ENCODE measurements at places on chromosomes 16 and 17.

GRCh38 chr17:35947156-35947585 lies 3.7 kb upstream of the LYZL6 start:
- no peak for DNase-seq

DNA sequence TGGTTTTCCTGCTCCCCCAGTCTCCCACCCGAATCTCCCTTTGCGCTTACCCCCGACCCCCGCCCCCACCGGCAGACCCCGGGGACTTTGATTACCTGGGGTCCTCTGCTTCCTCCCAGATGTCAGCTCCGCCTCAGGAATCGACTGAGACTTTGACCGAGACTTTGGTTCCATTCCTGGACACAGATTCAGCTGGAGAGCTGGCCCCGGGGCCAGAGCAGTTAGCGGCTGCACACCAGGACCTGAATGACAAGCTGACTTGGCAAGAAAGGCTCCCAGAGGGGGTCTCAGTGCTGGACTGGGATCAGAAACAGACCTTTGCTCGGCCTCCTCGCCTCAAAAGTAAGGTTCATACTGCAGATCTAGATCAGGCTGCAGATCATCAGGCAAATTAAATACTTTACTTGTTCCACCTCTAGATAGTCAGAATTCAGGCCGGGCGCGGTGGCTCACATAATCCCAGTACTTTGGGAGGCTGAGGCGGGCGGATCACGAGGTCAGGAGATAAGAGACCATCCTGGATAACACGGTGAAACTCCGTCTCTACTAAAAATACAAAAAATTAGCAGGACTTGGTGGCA lies 60.3 kb upstream of the FBXO47 start:
- DNase-seq: no peak

DNA sequence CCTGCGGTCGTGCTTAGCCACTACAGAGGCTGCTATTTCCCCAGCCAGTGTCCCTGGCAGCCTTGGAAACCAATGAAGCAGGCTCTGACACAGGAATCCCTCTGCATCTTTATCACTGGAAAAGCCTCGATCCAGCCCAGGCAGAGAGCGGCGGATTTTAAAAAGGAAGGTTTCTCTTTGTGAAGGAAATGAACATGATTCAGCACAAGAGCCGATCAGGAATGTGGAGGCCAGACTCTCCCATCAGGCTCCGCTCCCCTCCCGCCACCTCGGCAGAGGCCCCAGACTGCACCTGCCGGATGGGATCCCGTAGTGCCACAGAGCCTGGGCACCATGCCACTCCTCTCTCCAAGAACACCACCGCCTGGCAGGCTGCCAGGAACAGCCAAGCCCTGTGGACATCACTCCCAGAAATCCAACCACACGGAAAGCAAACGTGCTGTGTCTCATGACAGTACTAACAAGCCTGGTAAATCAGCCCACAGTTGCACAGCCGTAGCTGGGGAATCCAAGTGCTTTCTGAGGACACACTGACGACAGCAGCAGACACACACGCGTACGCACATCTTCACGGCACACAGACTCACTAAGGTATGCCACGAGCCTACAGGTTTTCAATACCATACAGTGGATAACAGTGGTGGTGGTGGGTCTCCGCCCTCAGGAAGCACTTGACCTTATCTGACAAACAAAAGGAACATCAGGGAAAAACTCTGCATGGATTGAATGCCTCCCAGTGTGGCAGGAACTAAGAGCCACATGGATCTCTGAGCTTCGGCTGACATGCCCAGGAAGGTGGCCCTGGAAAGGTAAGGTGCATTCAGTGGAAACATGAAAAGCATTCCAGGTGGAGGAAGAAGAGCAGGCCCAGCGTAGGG lies 5.4 kb downstream of the LRRC75A start:
- DNase-seq: peak; percentile 28

DNA sequence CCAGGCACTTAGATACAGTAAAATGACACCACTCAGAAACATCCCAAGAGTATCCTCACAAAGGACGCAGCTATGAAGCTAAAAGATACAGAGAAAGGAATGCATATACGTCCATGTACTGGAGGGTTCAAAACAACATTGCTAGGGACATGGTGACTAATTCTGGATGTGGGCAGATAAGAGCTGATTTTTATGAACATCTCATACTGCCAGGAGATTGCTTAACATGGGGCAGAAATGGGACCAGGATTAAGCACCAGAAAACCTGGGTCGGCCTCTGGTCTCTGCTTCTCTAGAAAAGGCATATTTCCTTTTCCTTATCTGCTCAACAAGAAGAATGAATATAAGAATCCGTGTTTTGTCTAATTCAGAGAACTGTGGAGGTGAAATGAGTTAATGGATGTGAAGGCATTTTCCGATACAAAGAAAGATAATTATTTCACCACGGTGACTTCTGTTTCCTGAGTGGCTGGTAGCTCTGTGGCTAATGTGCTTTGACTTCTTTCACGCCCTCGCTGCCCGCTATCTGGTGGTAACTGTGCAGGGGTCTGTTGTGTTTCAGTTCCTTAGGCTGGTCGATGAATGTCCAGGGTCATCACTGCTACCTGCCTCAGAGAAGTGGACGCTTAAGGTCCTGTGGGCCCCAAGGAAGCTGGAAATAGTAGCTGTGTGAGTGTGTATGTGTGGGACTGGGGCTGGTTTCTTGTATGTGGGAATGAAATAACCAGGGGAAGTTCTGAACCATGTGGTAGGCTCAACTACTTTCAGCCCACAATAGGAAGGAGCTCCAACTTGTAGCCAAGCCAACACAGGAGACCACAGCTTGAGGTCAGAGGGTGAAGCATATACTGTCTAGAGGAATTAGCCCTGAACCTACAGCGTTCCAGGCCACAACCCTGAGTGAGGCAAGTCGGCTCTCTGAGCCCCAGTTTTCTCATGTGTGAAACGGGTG lies 15.8 kb upstream of the CCL5 start:
- no peak for DNase-seq

DNA sequence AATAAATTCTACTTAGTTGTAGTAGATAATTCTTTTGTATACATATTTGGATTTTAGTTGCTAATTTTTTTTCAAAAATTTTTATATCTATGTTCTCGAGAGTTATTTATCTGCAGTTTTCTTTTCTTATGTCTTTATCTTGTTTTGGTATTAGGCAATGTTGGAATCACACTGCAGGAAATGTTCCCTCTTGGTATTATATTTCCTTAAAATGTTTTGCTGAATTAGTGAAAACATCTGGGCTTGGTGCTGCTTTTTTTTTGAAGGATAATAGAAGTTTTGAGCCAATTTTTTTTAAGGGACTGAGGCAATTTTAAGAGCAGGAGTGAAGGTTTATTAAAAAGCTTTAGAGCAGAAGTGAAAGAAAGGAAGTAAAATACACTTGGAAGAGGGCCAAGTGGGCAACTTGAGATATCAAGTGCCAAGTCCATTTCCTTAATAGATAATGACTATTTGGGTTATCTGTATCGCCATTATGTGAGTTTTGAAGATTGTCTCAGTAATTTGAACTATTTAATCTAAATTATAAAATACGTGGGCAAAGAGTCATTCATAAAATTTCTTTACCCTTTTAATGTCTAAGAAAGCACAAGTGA lies 1390.1 kb upstream of the CDH8 start:
- DNase-seq: no peak

GRCh38 chr17:50165066-50165465 lies 739 bp upstream of the SGCA start:
- no peak for DNase-seq

- no peak for DNase-seq
Observed at GRCh38 chr16:46997844-46998243, 24.4 kb upstream of the DNAJA2 start.

- DNase-seq: no peak
Observed at GRCh38 chr16:89341279-89341678, 123.8 kb downstream of the ZNF778 start.

DNA sequence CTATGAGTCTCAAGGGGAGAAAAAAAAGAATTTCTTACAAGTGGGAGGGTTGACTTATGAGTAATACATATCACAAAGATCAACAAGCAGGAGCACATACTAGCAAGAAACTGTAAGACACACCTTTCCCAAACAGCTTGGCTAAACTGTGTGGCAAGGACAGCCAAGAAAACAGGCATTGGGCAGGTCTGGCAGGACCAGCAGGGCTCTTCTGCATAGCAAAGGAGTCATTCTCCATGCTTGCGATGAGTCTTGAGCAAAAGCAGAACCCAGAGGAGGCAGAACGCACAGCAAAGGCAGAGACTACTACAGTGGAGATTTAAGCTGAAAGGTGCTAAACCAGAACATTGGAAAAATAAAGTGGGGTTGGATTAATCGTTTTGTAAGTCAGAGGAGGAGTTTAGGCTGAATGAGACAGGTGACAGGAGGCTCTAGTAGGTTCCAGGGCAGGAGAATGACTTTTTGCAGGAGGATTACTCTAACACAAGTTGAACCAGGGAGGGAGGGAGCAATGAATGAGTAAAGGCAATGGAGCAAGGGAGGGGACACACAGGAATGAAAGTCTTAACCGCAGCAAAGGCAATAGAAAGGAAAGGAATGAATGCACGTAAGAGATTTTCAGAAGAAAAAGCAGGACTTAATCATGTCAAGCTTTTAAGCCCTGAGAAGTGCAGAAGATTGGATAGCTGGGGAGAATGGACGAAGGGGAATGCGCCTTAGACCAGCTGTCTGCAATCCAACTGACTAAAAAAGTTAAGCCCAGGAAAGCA lies 2.7 kb downstream of the N4BP1 start:
- no peak for DNase-seq

- DNase-seq: no peak
Observed at GRCh38 chr16:53053967-53054669, 673 bp upstream of the CHD9 start.

DNA sequence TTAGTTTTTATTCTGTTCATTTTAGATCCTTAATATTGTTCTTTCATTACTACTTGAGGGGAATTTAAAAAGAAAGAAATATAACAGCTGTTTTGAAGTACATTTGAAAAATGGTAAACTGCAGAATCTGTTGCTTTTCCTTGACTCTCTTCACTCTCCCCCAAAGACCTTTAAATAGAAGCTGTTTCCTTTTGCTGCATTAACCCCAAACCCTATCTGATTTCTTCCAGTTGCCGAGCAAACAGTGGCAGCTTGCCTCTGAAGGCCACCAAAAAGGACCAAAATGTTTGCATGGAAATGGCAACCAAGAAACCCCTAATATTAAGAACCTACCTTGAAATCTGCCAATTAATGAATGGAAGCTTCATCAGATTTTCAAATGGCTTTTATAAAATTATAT lies 37.1 kb downstream of the PRKCA start:
- no peak for DNase-seq

DNA sequence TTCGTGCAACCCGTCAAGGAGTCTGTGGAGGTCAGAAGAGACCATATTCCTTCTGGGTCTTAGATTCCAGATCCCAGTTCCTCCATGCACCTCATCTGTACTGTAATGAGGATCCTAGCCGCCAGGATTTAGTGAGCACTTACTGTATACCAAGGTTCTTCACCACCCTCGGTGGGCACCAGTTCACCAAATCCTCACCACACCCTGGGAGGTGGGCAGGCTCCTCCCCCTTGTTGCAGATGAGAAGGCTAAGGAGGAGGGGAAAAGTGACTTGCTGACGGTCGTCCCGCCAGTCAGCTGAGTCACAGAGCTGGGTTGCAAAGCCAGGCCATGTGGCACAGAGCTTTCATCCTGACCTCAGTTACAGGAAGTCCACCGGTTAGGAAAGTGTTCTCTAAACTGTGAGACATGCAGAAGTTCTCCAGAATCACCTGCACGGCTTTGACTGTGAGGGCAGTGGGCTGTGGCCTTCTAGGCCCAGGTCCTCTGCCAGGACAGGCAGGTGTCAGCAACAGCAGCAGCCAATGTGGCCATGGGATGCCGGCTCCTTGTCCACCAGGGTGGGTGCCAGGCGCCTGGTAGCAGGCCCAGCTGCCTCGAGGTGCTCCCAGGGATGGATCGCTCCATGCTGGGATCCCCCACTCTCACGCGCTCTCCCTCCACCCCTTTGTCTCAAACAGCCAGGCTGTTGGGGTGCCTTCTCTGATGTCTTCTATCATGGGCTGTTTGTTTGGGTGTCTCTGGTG lies 240.3 kb upstream of the GSE1 start:
- no peak for DNase-seq

- DNase-seq: peak; percentile 37
Observed at GRCh38 chr17:49556223-49556943, 19.3 kb upstream of the NXPH3 start.

DNA sequence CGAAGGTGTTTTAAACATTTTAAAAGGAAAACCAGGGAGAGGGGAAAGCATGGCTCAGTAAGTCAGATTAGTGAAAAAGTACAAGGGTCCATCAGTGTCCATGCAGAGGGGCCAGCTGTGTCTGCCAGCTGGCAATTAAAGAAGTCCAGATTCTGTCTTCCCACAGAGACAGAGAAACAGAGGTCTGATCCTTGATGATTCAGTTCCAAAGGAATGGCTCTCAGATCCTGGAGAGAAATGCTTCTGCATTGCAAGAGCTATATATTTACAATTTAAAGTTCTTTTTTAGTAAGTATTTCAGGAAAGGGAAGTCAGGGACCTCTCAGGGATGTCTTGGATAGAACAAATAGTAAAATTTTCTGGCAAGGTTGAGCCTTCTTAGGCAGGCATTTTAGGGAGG lies 56.2 kb downstream of the HSD17B2 start:
- DNase-seq: no peak

GRCh38 chr17:45020354-45021138 lies 30.9 kb downstream of the DCAKD start:
- DNase-seq: no peak

- no peak for DNase-seq
Observed at GRCh38 chr16:11685844-11686618, 17.8 kb downstream of the SNN start.

- no peak for DNase-seq
Observed at GRCh38 chr16:10383626-10384025, 2.2 kb upstream of the ATF7IP2 start.

DNA sequence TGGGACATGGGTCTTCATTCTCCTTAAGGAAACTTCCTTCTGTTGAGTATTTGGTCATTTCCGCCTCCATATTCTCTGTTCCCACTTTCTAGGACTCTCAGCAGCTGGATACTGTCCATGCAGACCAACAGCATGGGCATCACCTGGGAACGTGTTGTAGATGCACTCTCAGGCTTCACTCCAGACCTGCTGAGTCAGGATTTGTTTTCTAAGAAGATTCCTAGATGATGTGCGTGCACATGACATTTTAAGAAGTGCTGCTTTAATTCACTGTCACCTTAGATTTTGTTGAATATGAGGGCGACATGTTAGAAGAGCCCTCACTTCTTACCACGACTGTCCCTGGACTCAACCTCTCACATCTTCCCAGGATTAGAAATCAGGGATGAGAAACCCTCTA lies 10.0 kb upstream of the SDK2 start:
- DNase-seq: no peak

- DNase-seq: no peak
Observed at GRCh38 chr16:50494501-50495491, 53.4 kb upstream of the NKD1 start.

DNA sequence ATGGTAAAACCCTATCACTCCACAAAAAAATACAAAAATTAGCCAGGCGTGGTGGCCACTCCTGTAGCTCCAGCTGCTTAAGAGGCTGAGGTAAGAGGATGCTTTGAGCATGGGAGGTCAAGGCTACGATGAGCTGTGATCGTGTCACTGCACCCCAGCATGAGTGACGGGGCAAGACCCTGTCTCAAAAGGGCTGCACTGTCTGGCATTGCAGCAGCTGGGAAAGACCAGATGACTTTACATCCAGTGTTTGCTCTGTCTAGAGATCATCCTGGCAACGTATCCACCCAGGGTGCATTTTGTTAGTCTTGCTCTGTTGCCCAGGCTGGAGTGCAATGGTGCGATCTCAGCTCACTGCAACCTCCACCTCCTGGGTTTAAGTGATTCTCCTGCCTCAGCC lies 52.0 kb downstream of the MRM3 start:
- DNase-seq: no peak

GRCh38 chr16:49474741-49475140 lies 101.1 kb downstream of the C16orf78 start:
- DNase-seq: no peak

- no peak for DNase-seq
Observed at GRCh38 chr16:89178453-89179147, 7.1 kb downstream of the CDH15 start.

Data from caudate nucleus (tissue), 63 donors.